ENCODE measurements at places on chromosomes 5 and 9. TPM values are rescaled to one million over a fixed set of nuclear protein-coding genes. Genes with fewer than 3 reads are reported as not detected.

The OXCT1 gene
- 20.8 TPM for total RNA-seq

GRCh38 chr9:136270173-136270705 lies 24.6 kb upstream of the QSOX2 start:
- H3K27me3 ChIP-seq = peaks cover 18% of the 10 kb centered on the region
- H3K4me3 ChIP-seq = no peak overlapping the region
- no peaks in the 10 kb centered on the region for H3K36me3 ChIP-seq
- DNase-seq = no peak
- peaks cover 16% of the 10 kb centered on the region for H3K4me1 ChIP-seq

GRCh38 chr5:144196612-144197011 lies 25.9 kb downstream of the KCTD16 start:
- no peak overlapping the region for H3K4me3 ChIP-seq
- peaks cover 16% of the 10 kb centered on the region for H3K27me3 ChIP-seq
- peaks cover 31% of the 10 kb centered on the region for H3K4me1 ChIP-seq
- no peaks in the 10 kb centered on the region for H3K36me3 ChIP-seq
- DNase-seq = no peak
- H3K27ac ChIP-seq = no peak overlapping the region

- H3K4me1 ChIP-seq = peaks cover 42% of the 10 kb centered on the region
- no peak for DNase-seq
- no peaks in the 10 kb centered on the region for H3K27me3 ChIP-seq
- H3K36me3 ChIP-seq = no peaks in the 10 kb centered on the region
Observed at GRCh38 chr5:138726848-138727247, 26.4 kb upstream of the CTNNA1 start.

- peaks cover 1% of the 10 kb centered on the region for H3K27me3 ChIP-seq
- no peak for DNase-seq
- no peaks in the 10 kb centered on the region for H3K36me3 ChIP-seq
- no peak overlapping the region for H3K4me3 ChIP-seq
- H3K27ac ChIP-seq = no peak overlapping the region
Observed at GRCh38 chr5:159850160-159850559, 66.1 kb upstream of the ADRA1B start.
